ENCODE measurements at places on chromosomes 7 and 10. TPM values are rescaled to one million over a fixed set of nuclear protein-coding genes. Genes with fewer than 3 reads are reported as not detected.

DNA sequence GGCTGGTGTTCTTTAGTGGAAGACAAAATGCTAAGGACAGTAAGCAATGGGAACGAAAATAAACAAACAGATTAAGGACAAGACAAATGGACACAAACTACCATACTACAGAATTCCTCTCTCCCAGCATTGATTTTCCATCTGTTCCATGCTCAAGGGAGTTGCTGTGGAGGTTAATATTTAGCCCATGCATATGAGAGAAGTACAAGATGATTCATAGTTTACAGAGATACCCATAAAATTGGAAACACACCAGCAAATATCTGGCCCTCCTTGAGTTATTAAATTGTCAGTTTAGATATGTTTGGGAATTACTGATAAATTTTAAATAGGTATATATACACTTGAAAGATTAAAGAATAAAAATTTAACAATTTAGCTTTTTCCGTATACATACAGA is 69.8 kb downstream of the GLI3 start:
- no peak for DNase-seq

- DNase-seq = no peak
Measured at GRCh38 chr7:24829787-24830186, 72.5 kb upstream of the GSDME start.

- no peak for DNase-seq
Measured at GRCh38 chr10:13834581-13835286, 248.0 kb downstream of the PRPF18 start.

- no peak for DNase-seq
Measured at GRCh38 chr10:102517553-102517952, 13.8 kb downstream of the SUFU start.

DNA sequence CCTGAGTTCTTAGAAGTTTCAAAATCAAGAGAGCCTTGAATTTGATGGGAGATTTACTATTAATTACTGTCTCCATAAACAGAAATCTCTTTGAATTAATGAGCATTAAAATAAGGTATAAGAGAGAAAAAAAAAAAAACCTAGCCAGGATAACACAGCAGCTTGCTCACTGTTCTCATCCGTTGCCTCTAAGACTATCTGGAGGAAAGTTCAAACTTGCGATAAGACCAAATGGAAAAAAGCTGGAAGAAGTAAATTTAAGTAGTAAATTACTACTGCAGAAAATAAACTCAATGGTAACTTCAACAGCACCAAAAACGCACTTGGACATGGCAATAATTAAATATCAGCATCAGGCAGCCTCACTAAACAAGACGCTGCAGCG is 36.7 kb downstream of the GNA12 start:
- no peak for DNase-seq

- DNase-seq = no peak
Measured at GRCh38 chr7:25031432-25031831, 51.5 kb upstream of the OSBPL3 start.

DNA sequence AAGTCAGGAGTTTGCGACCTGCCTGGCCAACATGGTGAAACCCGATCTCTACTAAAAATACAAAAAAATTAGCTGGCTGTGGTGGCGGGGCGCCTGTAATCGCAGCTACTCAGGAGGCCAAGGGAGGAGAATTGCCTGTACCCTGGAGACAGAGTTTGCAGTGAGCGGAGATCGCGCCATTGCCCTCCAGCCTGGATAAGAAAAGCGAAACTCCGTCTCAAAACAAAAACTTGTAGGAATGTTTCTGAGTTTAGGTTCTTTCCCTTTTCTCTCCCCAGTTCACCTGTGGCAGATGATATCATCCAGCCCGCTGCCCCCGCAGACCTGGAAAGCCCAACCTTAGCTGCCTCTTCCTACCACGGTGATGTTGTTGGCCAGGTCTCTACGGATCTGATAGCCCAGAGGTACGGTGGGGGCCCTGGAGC is 138.8 kb upstream of the BTBD16 start:
- no peak for DNase-seq

GRCh38 chr7:98163704-98164494 is 47.3 kb upstream of the BHLHA15 start:
- DNase-seq = no peak

DNA sequence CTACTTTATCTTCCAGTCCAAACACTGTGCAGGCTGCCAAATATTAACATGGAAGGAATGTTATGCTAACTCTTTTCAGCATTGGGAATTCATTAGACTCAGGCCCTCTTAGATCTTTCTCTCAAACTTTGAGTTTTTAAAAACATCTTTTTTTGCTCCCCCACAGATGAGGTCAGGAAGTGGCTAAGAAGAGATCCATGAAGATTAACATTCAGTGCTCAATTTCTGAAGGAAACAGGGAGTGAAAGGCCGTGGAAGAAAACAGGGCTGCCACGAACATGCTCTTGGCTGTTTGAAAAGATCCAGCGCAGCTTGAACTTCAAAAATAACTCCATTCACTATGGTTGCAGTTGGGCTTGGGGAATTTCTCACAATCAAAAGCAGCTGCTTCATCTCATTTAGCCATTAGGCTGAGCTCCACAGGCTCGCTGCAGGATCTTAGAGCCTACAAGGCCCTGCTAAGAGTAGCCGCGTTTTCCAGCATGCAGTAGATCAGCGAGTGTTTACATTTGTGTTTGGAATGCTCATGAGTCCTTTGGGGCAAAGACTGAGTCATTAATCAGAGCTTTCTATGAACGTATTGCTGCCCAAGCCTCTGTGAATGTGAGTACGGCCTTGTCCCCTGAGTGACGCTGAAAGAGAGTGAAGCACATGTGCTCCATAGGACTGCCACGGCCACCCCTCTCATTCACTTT is 41.2 kb upstream of the TNS3 start:
- DNase-seq = peak; percentile 79

DNA sequence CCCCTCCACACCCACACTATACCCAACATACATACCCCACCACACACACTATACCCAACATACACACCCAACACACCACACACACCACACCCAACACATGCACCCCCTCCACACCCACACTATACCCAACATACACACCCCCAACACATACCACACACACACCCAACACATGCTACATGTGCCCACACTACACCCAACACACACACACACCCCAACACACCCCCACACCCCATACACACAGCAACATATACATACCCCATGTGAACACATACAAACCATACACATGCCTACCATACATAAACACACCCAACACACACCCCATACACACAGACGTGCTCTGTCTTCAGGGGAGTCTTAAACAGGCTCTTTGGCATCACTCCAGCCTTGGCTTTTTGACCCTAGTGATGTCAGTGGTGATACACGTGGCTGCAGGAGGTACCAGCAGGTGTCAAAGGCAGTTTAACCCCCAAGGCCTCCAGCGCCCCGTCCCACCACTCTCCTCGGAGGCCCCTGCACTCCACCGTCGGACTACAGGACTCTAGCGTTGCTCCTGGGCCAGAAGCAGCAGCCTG is 73.4 kb downstream of the HIPK2 start:
- no peak for DNase-seq

DNA sequence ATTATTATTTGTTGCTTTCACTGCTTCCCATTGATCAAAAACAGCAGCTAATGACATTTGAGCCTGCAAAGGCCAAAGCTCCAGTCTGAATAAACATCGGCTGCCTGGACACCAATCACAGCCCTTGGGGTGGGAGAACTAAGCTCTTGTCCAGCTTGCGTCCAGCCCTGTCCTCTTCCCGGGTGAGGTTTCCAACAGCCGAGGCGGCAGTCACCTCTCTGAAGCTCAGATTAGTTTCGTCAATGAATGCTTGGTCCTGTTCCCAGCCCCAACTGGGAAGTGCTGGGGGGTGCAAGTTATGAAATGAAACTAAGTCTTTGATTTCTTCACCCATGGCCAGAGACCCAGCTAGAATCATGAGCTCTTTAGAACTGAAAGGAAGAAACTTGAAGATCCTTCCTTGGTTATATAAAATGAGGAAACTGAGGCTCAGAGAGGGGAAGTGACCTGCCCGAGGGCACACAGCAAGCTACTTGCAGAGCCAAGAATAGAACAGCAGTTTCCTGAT is 114.0 kb upstream of the TCF7L2 start:
- DNase-seq = no peak

GRCh38 chr10:122464250-122464510 is 2.8 kb downstream of the HTRA1 start:
- no peak for DNase-seq

- no peak for DNase-seq
Measured at GRCh38 chr7:127760436-127761031, 108.5 kb downstream of the SND1 start.

- DNase-seq = no peak
Measured at GRCh38 chr10:130560573-130560972, 424.4 kb downstream of the GLRX3 start.

GRCh38 chr10:2128991-2129390 is 391.7 kb upstream of the ADARB2 start:
- no peak for DNase-seq

GRCh38 chr10:114708717-114709335 is 50.8 kb upstream of the ABLIM1 start:
- DNase-seq = no peak

Gene TBX20
- 0.10 TPM for polyA plus RNA-seq

Gene CYP26C1
- not detected for polyA plus RNA-seq

Gene A1CF
- 7.4 TPM for polyA plus RNA-seq

Gene CCL24
- polyA plus RNA-seq = not detected

Gene SLIT1
- polyA plus RNA-seq = 8.2 TPM

Gene LBX1
- polyA plus RNA-seq = not detected
